ENCODE measurements at places on chromosomes 3 and 15. TPM values are rescaled to one million over a fixed set of nuclear protein-coding genes. Genes with fewer than 3 reads are reported as not detected.

Gene CCDC39
- not detected for total RNA-seq

Gene AMOTL2
- 0.96 TPM for total RNA-seq

Gene SOX2
- not detected for total RNA-seq

Gene ITIH1
- total RNA-seq = 0.85 TPM

Gene MAGEL2
- not detected for total RNA-seq

DNA sequence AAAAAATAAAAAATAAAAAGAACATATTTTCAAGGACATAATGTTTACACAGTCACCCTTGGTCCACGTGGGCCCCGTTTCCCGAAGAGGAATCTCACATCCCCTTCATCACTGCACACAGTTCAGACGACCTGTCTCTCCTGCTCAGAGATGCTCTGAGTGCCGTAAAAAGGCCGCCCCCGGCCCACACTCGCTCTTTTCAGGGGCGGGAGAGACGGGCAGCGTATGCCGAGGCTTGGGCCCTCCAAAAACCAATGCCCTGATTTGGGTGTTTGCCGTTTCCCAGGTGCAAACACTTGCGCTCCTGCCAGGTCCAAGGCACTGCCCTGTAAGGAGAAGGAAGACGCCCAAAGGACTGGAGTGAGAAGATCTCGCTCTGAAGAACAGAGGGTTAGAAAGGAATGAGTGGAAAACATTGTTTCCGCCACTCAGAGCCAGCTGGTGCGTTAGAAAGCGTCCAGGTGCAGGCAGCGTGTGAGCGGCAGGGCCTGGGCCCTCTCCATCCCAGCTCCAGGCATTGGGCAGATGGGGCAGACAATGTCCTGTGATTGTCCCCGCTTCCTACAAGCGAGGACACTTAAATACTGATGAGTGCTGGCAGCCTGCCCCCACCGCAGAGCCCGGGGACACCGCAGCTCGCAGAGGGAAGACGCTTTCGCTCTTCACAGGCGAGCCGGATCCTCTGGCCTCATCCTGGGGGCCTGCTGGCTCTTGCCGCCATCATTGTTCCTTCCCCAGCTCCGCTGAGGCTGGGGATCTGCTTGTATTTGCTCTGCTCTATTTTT is 53.2 kb downstream of the NIPA2 start:
- no peak overlapping the region for H3K4me3 ChIP-seq
- no peak overlapping the region for H3K27ac ChIP-seq
- no peak for DNase-seq
- H3K4me1 ChIP-seq = no peaks in the 10 kb centered on the region

GRCh38 chr3:13018561-13019242 is 54.5 kb downstream of the IQSEC1 start:
- DNase-seq = no peak
- no peaks in the 10 kb centered on the region for H3K27me3 ChIP-seq
- H3K27ac ChIP-seq = no peak overlapping the region
- H3K36me3 ChIP-seq = no peaks in the 10 kb centered on the region
- H3K4me3 ChIP-seq = no peak overlapping the region

- no peak overlapping the region for H3K4me3 ChIP-seq
- no peak for DNase-seq
- no peak overlapping the region for H3K27ac ChIP-seq
- no peaks in the 10 kb centered on the region for H3K27me3 ChIP-seq
Observed at GRCh38 chr3:63042833-63043232, 167.6 kb upstream of the CADPS start.

GRCh38 chr15:69170597-69170996 is 10.2 kb downstream of the GLCE start:
- no peaks in the 10 kb centered on the region for H3K27me3 ChIP-seq
- H3K4me1 ChIP-seq = no peaks in the 10 kb centered on the region
- H3K36me3 ChIP-seq = no peaks in the 10 kb centered on the region
- DNase-seq = no peak

- no peak for DNase-seq
- no peaks in the 10 kb centered on the region for H3K4me1 ChIP-seq
- H3K4me3 ChIP-seq = no peak overlapping the region
- no peaks in the 10 kb centered on the region for H3K27me3 ChIP-seq
Observed at GRCh38 chr3:89306540-89306939, 199.1 kb downstream of the EPHA3 start.

GRCh38 chr15:35876762-35877161 is 330.8 kb upstream of the DPH6 start:
- H3K4me1 ChIP-seq = no peaks in the 10 kb centered on the region
- no peak for DNase-seq
- no peak overlapping the region for H3K4me3 ChIP-seq

- H3K4me1 ChIP-seq = no peaks in the 10 kb centered on the region
- H3K27ac ChIP-seq = no peak overlapping the region
- no peak for DNase-seq
- H3K27me3 ChIP-seq = peaks cover 4% of the 10 kb centered on the region
Observed at GRCh38 chr3:124859025-124859424, 28.1 kb downstream of the ITGB5 start.

- no peak overlapping the region for H3K4me3 ChIP-seq
- H3K27me3 ChIP-seq = peaks cover 3% of the 10 kb centered on the region
- H3K4me1 ChIP-seq = no peaks in the 10 kb centered on the region
- DNase-seq = no peak
- H3K27ac ChIP-seq = no peak overlapping the region
Observed at GRCh38 chr3:155009217-155009616, 70.9 kb upstream of the MME start.

GRCh38 chr15:33844186-33844585 is 124.1 kb upstream of the CHRM5 start:
- no peaks in the 10 kb centered on the region for H3K4me1 ChIP-seq
- H3K27ac ChIP-seq = no peak overlapping the region
- peaks cover 5% of the 10 kb centered on the region for H3K27me3 ChIP-seq
- H3K4me3 ChIP-seq = no peak overlapping the region
- DNase-seq = no peak
- no peaks in the 10 kb centered on the region for H3K36me3 ChIP-seq

DNA sequence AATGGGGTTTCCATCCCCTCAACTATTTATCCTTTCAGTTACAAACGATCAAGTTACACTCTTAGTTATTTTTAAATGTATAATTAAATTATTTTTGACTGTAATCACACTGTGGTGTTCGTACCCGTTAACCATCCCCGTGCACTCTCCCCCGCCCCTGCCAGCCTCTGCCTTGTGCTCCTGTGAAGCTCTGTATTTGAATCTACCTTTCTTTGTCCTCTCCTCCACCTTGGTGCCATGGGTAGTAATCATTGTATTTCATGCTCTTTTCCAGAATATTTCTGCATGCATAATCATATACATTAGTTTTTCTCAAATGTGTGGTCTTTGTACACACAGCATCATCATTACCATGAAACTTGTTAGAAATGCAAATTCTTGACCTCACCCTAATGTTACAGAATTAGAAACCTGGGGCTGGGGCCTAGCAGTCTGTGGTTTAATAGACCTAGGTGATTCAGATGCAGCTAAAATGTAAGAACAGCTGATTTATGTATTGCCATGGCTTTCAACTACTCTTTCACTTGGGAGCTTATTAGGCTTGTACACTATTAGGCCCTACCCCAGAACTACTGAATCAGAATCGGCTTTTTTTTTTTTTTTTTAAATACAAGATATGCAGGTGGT is 91.5 kb downstream of the STT3B start:
- no peak overlapping the region for H3K27ac ChIP-seq
- DNase-seq = no peak
- H3K36me3 ChIP-seq = peaks cover 3% of the 10 kb centered on the region
- H3K27me3 ChIP-seq = no peaks in the 10 kb centered on the region
- H3K4me3 ChIP-seq = no peak overlapping the region
- H3K4me1 ChIP-seq = no peaks in the 10 kb centered on the region

GRCh38 chr15:76514282-76514681 is 177.7 kb downstream of the ISL2 start:
- no peak overlapping the region for H3K4me3 ChIP-seq
- no peaks in the 10 kb centered on the region for H3K4me1 ChIP-seq
- DNase-seq = no peak
- H3K36me3 ChIP-seq = no peaks in the 10 kb centered on the region
- H3K27ac ChIP-seq = no peak overlapping the region

DNA sequence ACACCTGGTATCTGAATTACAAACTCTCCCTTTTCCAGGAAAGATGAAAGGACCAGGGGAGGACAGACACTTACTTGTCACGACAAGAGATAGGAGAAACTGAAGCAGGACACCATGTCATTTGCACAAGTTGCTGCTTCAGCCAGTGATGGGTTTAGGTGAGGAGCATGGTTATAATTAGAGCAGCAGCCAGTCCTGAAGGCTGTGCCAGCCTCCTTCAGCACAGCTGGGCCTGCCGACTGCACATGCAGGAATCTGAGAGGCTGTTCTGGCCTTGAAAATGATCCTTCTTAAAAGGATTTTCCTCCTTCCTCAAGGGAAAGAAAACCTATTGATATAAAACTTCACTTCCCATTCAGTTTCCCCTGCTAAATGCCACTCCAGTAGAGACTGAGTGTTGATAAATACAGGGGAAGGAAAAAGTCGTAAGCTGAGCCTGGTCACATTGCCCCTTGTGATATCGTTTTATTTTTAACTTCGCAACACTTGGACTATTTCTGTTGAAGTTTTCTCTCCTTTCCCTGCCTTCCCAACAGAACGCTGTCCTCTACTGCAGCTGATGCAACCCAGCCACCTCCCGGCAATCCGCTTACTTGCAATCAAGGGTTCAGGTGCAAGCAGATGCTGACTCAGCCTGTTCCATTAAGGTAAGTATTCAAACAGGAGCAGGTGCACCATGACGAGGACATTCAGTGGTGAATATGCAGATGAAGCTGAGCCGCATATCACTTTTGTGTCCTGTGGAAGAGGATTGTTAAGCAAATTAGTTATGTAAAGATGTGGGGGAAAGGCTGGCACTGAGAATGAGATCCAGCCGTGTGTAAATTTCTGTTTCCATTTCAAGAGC is at the start of gene FBXO40:
Gene FBXO40, plus strand, starts transcription at position 524 of the 847 bp plus-strand sequence. CDS start 27,197 bp downstream, outside the sequence.
- H3K4me1 ChIP-seq = no peaks in the 10 kb centered on the region
- H3K36me3 ChIP-seq = no peaks in the 10 kb centered on the region
- no peak within 1 kb of the TSS for H3K4me3 ChIP-seq
- no peak for DNase-seq
- H3K27me3 ChIP-seq = no peaks in the 10 kb centered on the region

DNA sequence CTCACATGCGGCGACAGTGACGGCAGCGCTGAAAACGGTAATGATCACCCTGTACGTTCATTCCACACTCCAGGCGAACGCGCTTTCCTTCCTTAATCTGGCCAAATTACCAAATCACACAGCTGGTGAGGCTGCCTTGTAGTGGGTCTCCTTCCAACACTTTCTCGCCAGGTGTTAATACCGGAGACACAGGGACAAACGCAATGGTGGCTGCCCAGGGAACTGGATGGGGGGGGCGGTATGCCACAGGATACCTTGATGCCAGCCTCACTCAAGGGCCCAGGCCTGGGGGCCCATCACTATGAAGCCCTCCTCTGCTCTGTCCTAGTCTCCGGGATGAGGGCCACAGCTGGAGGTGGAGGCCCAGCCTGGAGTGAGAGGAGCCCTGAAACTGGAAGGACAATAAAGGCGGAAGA is 1.4 kb upstream of the CAMK2N2 start:
- no peak overlapping the region for H3K4me3 ChIP-seq
- no peaks in the 10 kb centered on the region for H3K36me3 ChIP-seq
- H3K27ac ChIP-seq = no peak overlapping the region
- DNase-seq = no peak
- peaks cover 19% of the 10 kb centered on the region for H3K4me1 ChIP-seq
- H3K27me3 ChIP-seq = peaks cover 74% of the 10 kb centered on the region

- H3K4me1 ChIP-seq = peaks cover 15% of the 10 kb centered on the region
- H3K36me3 ChIP-seq = peaks cover 26% of the 10 kb centered on the region
Observed at GRCh38 chr3:33007776-33008175, 56.3 kb downstream of the CCR4 start.

DNA sequence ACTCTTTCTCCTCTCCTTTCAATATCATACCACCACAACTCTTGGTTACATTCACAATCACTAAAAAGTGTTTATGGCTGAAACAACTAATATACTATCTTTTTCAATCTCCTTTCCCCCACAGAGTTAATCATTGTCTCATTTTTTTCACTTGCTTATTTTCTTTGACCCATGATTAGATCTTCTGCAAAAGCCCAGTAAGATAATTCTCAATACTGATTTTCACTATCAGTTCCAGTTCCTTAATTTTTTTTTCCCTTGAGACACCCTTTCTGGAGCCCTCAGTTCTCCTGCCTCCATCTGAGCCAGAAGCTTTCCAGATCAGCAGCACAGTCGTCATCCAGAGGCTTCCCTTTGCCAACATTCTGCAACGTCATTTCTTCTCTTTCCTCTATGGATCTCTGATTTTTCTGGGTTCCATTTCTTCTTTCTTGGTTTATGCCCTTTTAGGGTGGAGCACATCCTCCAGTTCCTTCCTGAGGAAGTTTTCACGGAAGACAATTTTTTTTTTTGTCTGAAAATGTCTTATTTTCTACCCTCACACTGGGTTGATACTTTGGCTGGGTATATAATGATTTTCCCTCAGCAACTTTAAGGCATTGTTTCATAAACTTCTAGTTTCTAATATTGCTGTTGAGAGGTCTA is 88.7 kb upstream of the C15orf39 start:
- H3K27me3 ChIP-seq = no peaks in the 10 kb centered on the region
- H3K4me1 ChIP-seq = peaks cover 7% of the 10 kb centered on the region
- DNase-seq = no peak

DNA sequence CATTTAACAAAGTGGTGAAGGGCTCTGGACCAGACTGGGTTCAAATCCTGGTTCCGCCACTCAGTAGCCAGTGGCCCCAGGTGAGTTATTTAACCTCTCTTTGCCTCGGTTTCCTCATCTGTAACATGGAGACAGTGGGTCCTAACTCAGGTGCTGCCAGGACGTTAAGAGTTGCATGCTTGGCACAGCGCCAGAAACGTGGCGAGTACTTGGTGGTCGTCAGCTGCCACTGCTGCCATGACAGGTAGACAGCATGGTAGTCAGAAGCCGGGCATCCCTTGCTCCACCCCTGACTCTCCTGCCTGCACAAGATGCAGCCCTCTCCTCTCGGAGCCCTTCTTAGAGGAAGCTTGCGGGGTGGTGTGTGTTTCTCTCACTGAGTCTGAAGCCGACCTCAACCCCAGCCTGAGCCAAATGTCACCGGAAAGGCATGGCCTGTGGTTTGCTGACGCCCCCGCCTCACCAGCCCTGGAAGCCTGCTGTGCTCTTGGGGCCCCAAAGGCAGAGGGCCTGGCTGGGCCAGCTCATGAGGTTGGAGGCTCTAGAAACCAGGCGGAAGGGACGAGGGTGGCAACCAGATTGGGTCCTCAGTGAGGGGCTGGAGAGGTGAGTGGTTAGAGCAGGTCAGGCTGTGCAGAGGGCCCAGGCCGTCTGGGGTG is 160.8 kb upstream of the TLE3 start:
- peak overlapping the region; percentile 49 for H3K4me3 ChIP-seq
- peaks cover 35% of the 10 kb centered on the region for H3K4me1 ChIP-seq
- no peaks in the 10 kb centered on the region for H3K36me3 ChIP-seq

DNA sequence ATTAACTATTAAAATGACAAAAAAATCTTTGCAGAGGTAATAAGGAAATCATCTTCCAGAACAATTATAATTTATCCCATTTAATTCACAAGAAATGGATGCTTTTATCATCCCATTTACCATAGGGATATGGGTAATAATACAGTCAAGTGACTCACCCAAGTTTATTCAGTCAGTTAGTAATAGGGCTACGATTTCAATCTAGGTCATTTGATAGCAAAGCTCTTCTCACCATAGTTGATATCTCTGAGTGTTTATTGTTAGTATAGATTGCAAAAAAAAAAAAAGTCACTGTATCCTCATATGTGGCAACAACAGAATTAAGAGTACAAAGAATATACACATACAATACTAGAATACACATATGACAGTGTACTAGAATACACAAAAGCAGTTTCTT is 797.1 kb downstream of the ROBO1 start:
- no peaks in the 10 kb centered on the region for H3K36me3 ChIP-seq
- H3K4me1 ChIP-seq = no peaks in the 10 kb centered on the region
- DNase-seq = no peak
- no peak overlapping the region for H3K27ac ChIP-seq
- H3K27me3 ChIP-seq = no peaks in the 10 kb centered on the region

GRCh38 chr3:37218206-37218605 is 43.8 kb upstream of the LRRFIP2 start:
- peaks cover 47% of the 10 kb centered on the region for H3K4me1 ChIP-seq
- H3K4me3 ChIP-seq = no peak overlapping the region
- H3K27ac ChIP-seq = peak overlapping the region; percentile 67
- no peaks in the 10 kb centered on the region for H3K36me3 ChIP-seq
- H3K27me3 ChIP-seq = no peaks in the 10 kb centered on the region

Measured in T-cell (primary cell).